Tongue (tissue), 3 donors: ENCODE measurements at places on chromosomes 5 and 9.

- no peak for DNase-seq
These were observed 182.7 kb upstream of the ACTBL2 start for GRCh38 chr5:57665146-57665936.

DNA sequence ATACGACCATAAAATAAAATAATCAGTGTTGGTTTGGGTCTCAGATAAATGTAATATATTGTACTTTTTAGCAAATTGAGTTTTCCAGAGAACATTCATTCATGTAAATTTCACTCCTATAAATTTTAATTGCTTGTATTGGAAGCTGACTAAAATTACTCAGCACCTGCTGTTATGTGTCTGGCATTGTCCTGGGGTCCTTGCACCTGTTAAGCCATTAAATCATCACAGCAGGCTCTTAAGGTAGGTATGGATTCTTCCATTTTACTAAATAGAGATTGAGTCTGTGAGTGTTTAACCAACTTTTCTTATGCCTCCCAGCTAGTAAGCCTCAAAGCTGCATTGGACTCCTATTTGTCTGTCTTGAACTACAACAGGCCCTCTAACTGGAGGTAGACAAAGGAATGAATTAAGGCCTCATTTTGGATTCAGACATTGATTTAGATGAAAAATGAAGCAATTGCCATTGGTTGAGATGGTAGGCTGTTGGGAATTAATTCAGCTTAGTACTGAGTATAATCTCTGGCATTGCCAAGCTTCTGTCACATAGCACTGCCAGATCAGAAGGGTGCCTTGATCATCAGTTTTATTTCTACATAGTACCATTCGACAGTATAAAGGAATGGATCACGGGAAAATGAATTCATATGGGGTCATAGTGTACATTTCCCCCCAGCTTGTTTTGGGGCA, 78.9 kb downstream of the PARP8 start:
- no peak for DNase-seq

GRCh38 chr5:9394221-9394620, 151.7 kb downstream of the SEMA5A start:
- no peak for DNase-seq

DNA sequence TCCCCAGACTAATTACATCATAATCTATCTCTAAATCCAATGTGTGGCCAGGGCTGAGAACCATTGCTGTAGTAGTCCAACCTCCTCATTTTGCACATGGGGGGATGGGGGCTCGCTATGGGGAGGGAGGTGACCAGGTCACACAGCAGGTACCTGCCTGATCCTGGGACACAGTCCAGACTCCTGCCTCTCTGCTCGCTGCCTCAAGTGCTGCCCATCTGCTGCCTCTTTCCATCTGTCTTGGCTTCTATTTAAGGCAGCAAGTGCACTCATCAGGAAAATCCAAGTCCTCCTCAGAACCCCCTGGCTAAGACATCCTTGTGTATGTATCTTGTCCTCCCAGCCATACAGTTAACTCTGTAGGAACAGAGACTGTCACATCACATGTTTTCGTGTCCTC, 57.7 kb upstream of the FRRS1L start:
- no peak for DNase-seq

DNA sequence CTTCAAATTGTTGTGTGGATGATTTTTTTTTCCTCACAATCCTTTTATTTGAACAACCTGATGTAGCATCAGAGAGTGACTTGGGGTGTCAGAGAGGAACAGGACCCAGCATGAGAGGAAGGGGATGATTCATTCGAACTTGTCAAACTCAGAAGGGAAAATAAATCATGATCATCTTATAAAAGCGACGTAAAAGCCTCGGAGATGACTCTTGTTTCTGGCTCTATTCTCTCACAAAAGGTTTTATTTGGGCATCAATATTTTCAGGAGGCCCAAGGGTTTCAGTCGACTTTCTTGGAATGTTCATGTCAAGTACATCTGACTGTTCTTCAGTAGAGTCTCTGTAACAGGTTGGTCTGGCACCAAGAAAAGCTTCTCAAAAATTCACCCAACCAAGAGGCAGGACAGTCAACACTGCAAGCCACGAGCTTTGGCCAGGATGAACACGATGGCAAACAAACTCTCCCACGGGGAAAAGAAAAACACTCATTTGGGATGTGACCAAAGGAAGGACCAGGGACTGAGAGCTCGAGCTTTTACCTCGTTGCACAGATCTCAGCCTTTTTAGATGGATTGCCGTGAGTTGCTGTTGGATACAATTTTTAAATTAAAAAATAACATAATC, 55.1 kb downstream of the ANKH start:
- no peak for DNase-seq

DNA sequence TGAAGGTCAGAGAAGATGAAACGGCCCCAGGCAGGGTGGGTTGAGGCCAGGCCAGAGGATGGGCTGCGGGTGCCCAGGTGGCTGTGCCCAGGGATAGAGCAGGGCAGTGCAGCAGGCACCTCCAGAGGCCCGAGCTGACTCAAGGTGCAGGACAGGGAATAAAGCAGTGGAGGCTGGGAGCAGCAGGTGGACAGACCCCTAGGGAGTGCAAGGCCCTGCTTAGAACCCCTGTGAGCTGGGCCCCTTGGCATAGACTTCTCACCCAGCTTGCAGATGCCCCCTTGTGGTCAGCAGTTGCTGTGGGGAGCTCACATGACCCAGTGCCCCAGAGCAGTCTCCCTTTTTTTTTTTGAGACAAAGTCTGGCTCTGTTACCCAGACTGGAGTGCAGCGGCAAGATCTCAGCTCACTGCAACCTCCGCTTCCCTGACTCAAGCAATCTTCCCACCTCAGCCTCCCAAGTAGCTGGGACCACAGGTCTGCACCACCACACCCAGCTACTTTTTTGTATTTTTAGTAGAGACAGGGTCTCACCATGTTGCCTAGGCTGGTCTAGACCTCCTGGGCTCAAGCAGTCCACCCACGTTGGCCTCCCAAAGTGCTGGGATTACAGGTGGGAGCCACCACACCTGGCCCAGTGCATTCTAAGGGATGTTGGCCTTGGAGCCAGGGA, 118.8 kb downstream of the WNK2 start:
- peak; percentile 49 for DNase-seq

GRCh38 chr5:76813982-76814562, 4.8 kb upstream of the F2RL1 start:
- no peak for DNase-seq

DNA sequence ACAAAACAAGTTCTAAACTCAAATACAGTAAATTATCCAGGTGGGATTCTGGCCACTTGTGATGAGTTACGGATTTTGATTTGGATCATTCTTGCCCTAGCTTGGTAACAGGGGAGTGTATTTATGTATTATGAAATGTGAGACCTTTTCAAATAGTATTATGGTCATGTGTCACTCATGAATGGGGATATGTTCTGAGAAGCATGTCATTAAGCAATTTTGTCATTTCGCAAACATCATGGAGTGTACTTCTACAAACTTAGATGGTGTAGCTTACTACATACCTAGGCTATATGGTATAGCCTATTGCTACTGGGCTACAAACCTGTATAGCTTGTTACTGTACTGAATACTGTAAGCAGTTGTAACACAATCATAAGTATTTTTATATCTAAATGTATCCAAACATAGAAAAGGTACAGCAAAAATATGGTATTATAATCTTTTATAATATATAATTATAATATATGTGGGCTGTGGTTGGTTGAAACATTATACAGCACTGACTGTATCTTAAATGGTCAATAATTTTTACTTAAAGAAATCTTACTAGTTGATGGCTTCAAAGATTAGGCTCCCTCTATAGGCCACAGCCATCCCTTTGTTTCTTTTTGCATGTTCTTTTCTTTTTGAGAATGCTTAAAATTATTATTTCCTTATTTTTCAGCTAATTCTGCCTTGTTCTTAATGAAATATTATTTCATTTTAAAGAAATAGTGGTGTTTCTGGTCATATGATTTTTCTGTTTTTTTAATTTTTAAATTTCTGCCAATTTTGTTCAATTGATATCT, 128.4 kb downstream of the MAST4 start:
- DNase-seq: no peak
